ENCODE measurements at places on chromosomes 1 and 21. TPM values are rescaled to one million over a fixed set of nuclear protein-coding genes. Genes with fewer than 3 reads are reported as not detected.
A peak's percentile ranks its signal among the peaks of the same experiment; 100 is the strongest.

GRCh38 chr1:229407206-229408026, 26.5 kb downstream of the ACTA1 start:
- DNase-seq, result peak; percentile 63

GRCh38 chr1:19462781-19463503, 22.4 kb downstream of the CAPZB start:
- peak; percentile 39 for DNase-seq

DNA sequence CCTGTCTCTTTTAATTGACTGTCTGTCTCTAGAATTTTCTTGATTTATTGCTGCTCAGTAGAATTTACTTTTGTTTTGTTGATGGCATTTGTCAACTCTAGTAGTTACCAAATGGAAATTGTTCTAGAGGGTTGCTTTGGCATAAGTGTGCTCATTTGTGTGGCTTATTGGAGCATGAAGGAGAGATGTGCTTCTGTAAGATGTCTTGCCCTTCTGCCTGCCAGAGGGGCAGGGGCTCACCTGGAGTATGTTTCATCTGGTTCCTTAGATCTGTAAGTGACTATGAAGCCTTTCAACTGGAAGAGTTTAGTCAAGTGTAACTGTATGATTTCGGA, 345.5 kb downstream of the DISC1 start:
- DNase-seq, result no peak

DNA sequence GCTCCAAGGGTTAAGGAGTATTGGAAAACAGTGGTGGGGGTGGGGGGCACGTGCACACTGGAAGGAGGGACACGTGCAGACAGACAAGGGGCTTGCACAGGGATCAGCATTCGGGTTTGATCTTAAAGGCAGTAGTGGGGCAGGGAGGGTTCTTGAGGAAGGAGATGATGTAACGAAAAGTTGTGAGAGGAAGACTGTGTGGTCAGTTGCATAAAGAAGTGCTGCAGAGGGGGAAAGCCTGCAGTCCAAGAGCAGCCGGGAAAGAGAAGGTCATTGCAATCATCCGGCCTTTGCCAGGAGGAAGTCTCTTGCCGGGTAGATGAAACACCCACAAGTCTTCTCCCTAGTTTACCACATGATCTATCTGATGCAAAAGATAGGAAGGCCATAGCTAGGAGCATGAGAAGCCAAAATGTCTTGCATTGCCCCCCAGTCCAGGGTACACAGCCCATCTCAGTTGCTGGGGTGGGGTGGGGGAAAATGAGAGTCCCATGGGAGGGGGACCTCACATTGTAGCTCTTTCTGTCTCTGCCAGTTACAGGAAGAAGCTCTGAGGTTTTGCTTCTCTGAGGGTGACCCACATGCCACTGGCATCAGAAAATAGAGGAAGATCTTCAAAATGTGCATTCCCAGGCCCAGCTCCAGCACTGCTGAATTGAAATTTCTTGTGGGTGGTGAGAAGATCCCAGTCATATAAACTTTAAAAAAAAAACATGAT, 202.5 kb upstream of the RAB4A start:
- DNase-seq, result no peak

DNA sequence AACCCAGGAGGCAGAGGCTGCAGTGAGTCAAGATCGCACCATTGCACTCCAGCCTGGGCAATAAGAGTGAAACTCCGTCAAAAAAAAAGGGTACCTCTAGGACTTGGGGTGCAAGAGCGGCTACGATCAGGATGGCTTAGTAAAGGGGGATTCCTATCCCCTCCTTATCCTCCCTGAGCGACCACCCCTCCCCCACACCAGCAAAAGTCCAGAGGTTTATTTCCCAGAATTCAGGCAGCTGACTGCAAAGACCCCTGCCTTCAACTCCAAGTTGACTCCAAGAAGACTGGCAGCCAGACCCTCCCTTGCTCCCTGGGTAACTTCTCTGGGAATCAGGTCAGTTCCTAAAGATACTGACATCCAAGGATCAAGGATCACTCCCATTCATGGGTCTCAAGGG, 12.4 kb upstream of the PRDM16 start:
- DNase-seq, result no peak

GRCh38 chr1:82162486-82163420, 362.0 kb downstream of the ADGRL2 start:
- DNase-seq, result no peak

DNA sequence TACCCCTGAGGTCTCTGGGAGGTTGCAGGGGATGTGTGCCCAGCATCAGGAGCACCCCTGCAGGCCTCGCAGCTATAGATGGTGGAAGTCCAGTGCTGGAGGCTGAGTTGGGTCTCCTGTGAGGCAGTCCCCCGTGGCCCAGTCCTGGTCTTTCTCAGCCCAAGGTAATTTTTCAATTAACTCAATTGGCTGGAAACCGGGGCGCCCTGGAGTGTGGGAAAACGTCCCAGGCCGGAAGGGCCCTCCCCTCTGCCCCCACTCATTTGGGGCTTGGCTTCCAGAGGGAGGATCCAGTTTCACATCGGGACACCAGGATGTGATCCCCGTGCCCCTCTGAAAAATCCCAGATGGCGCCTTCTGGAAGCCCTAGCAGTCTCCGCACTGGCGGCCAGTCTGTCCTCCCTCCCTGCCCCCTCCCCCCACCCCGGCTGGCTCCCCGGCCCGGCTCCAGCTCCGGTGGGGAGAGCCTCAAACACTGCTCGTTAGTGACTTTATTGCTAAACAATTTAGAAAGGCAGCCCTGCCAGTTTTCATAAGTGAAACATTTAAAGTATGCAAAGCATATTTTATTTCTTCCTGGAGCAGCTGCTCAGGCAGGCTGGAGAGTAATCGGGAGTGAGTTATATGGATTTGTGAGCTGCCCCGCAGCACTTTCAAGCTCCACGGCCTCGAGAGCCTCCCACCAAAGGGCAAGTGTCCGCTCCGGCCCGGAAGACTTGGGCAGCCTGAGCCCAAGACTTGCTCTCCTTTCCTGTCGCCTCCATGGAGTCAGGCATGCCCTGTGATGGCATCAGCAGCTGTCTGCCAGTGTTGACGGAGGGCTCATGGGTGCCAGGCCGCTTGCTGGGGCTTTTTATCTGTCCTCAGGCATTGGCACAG, 208.2 kb upstream of the TMEM51 start:
- DNase-seq, result peak; percentile 69

DNA sequence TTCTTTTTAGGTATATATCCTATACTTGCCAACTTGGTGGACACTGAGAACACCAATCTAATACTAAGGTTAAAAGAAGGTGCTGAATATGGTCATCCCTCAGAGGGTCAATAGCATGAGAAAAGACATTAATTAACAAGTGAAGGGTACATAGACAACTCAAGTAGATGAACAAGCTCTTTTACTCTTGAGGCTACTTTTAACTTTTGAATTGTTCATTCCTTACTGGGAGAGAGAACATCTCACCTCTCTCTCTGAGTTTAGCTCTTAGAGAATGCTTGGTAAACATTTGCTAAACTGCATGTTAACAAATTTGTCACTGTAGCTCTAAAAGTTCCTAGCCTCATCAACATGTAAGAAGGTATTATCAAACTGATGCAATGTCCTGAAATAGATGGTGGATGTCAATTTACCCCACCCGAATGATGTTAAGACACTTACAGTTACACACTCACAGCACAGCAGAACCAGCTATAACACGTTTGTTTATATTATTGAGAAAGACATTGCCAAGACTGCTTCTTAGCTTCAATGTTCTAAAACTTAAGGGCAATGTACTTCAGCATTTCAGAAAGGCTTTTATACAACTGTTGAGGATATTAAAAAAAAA, 35.9 kb downstream of the HEATR1 start:
- DNase-seq, result no peak

GRCh38 chr1:201385299-201385891, 7.9 kb upstream of the TNNT2 start:
- DNase-seq, result peak; percentile 95

DNA sequence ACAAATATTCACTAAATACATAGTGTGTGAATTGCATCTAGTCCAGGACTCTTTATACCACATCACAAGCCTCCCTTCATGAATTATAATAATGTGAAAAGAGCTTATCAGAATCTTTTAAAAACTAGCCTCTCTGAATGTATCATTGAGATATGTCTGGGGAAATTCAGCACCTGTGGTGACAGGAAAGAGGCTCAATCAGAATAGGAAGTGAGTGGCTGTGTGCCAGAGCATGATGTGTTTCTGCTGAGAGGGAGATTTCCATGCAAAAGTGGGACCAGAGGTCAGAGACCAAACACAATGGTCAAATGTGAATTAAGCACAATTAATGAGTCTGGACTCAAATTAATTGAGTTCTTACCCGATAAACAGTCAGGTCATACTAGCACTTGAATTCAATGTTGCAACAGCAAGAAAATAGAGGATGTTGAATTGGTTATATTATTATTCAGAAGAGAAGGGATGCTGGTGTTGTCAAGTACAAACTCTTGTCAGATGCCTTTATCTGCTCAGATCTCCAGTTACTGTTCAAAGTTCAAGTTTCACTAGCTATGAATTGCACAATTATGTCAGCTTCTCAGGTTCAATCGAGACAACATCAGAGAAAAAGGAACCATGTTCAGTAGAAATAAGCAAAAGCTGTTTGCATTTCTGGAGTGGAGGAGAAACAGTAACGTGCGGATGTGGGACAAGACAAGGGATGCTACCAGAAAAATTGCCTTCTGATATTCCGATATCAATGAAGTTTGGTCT, 226.2 kb downstream of the ZNF326 start:
- no peak for DNase-seq

GRCh38 chr1:198157847-198158725, 1.3 kb downstream of the NEK7 start:
- DNase-seq, result peak; percentile 50

GRCh38 chr1:166167572-166167925, 748 bp upstream of the FAM78B start:
- DNase-seq, result no peak

Gene OR2L13
- not detected for total RNA-seq

Gene ERICH3
- not detected for total RNA-seq

Gene AMPD1
- total RNA-seq, result not detected

Gene TBX19
- total RNA-seq, result 4.3 TPM

Gene VWA5B1
- total RNA-seq, result 0.38 TPM

Gene RCSD1
- 0.11 TPM for total RNA-seq

Gene GMEB1
- 26.2 TPM for total RNA-seq

Gene OLFML2B
- total RNA-seq, result 0.75 TPM

Gene LIN28A
- total RNA-seq, result 867 TPM

Gene ANGPTL7
- not detected for total RNA-seq

Gene CTTNBP2NL
- total RNA-seq, result 35.8 TPM

Measured in endodermal cell (in vitro differentiated cells).